ENCODE measurements at places on chromosomes 5 and 9. TPM values are rescaled to one million over a fixed set of nuclear protein-coding genes. Genes with fewer than 3 reads are reported as not detected.

DNA sequence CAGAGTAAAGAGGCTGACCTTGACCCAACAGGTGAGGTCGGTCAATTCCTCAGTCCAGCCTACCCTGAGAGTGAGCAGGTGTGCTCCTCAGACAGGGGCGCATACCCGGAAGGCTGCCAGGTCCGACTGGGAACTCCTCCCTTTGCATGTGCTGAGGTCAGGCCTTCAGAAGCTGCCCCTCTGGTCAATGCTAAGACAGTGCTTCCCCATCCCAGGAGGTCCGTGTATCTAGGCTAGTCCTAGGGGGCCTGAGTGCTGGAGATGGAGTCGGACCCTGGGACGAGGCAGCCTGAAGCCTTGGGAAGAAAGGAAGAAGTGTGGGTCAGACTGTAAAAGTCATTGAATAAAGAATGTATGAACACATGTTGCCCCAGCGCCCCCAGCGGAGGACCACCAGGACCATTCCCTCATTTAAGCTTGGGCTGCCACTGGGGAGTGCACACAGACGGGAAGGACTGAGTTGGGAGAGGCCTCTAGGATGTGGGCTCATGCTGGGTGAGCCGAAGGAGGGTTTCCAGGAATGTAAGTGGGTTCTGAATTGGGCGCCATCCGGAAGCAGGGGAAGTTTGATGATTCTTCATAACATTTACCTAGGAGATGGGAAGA, 41.0 kb upstream of the GFPT2 start:
- no peak overlapping the region for H3K27ac ChIP-seq
- peak; percentile 44 for DNase-seq
- no peak overlapping the region for H3K4me3 ChIP-seq

DNA sequence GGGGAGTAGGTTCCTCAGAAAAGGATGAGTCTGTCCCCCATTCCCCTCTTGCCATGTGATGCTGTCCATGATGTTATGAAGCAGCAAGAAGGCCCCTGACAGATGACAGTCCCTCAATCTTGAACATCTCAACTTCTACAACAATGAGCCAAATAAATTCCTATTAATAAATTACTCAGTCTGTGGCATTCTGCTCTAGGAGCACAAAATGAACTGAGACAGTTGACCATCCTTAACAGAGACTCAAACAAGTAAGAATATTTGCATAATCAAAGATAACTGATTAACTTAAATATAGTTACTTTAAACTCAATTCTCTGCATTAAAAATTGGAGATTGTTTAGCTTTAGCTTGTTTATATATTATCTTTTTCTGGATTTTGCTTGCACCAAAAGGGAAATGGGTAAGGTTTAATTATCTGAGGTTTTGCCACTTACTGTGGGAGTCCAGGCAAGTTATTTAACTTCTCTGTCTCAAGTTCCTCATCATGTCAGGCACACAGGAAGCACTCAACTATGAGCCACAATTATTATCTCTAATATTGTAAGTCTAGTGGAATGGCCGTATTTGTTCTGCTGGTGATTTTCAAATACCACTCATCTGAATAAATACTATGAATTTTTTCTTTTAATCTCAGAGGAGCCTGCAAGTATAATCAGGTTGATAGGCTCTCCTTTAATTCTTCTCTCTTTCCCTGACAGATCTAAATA, 162.9 kb downstream of the TSSK1B start:
- H3K27me3 ChIP-seq = no peaks in the 10 kb centered on the region
- no peak overlapping the region for H3K4me3 ChIP-seq
- DNase-seq = no peak
- H3K36me3 ChIP-seq = no peaks in the 10 kb centered on the region

GRCh38 chr5:133665571-133665970, 53.2 kb upstream of the FSTL4 start:
- H3K27ac ChIP-seq = no peak overlapping the region
- no peaks in the 10 kb centered on the region for H3K4me1 ChIP-seq
- no peak for DNase-seq
- H3K4me3 ChIP-seq = no peak overlapping the region
- no peaks in the 10 kb centered on the region for H3K27me3 ChIP-seq

DNA sequence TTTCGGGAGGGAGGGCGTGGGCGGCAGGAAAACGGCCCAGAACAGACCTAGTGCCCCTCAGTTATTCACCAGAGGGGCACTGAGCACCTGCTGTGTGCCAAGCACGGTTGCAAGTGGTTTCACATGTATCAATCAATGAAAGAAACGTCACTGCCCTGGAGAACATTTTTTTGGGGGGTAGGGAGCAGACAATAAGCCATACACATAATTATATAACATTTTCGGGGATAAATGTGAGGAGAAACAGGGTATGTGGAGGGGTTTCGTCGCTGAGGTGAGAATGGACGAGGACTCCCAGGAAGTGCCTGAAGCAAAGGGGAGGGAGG, 444 bp upstream of the ZNF354A start:
- no peak for DNase-seq
- no peaks in the 10 kb centered on the region for H3K4me1 ChIP-seq
- peak overlapping the region; percentile 35 for H3K4me3 ChIP-seq
- no peaks in the 10 kb centered on the region for H3K27me3 ChIP-seq
- no peak overlapping the region for H3K27ac ChIP-seq
- H3K36me3 ChIP-seq = peaks cover 15% of the 10 kb centered on the region

GRCh38 chr5:87266914-87267573, 639 bp upstream of the RASA1 start:
- H3K27me3 ChIP-seq = peaks cover 46% of the 10 kb centered on the region
- H3K36me3 ChIP-seq = no peaks in the 10 kb centered on the region
- peak overlapping the region; percentile 84 for H3K27ac ChIP-seq

GRCh38 chr5:15746833-15747232, 246.9 kb downstream of the FBXL7 start:
- H3K4me3 ChIP-seq = no peak overlapping the region
- H3K27me3 ChIP-seq = no peaks in the 10 kb centered on the region
- no peak for DNase-seq
- no peak overlapping the region for H3K27ac ChIP-seq
- H3K36me3 ChIP-seq = no peaks in the 10 kb centered on the region

DNA sequence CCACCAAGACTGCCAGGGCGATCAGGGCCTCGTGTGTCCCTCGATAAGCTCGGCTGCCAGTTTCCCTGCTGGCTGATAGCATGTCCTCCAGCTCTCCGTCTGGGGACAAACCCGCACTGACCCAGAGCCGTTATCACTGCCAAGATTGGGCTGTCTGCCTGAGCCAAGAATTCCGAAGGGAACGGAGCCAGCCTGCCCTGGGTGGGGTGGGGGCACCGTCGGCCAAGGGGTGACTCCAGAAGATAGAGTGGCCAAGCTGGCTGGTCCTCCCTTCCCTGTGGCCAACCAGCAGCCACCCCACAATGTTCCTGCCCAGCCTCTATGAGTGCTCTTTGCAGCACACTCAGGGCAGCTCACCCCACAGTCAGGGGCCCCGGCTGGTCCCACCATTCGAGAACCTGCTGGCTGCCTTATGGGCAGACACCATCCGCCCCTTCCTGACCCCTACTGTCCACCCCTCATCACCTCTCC, 29.4 kb downstream of the HRH2 start:
- H3K4me3 ChIP-seq = no peak overlapping the region
- no peaks in the 10 kb centered on the region for H3K36me3 ChIP-seq
- H3K27me3 ChIP-seq = no peaks in the 10 kb centered on the region
- H3K27ac ChIP-seq = no peak overlapping the region
- DNase-seq = no peak

DNA sequence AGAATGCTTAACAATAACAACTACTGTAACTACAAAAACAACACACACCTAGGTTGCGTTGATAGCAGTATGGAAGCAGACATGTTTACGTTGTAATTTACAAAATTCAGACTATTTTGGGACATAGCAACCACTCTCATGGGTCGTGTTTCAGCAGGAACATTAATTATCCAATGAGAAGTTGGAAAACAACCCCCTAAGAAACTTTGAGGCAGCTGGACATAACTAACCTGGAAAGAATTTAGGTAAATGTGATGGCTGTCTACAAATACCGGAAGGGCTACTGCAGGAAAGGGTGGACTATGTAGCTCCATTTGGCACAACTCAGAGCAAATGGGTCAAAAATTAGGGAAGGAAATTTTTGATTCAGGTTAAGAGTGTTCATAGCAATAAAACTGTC, 409.3 kb downstream of the ADGRV1 start:
- no peak overlapping the region for H3K27ac ChIP-seq
- H3K4me1 ChIP-seq = no peaks in the 10 kb centered on the region
- H3K27me3 ChIP-seq = no peaks in the 10 kb centered on the region
- H3K36me3 ChIP-seq = peaks cover 12% of the 10 kb centered on the region

DNA sequence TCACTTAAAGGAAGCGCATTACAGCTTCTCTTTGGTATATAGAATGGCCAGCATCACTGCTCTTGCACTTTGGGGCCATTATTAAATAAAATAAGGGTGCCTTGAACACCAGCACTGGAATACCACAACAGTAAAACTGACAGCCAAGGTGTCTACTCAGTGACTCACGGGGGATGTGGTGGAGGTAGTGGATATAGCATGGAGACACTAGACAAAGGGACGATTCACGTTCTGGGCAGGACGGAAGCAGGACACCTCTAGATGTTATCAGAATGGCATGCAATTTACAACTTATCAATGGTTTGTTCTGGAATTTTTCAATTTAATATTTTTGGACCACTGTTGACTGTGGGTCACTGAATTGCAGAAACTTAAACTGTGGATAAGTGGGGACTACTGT, 32.9 kb upstream of the PDE8B start:
- no peak overlapping the region for H3K27ac ChIP-seq
- no peak for DNase-seq
- H3K4me1 ChIP-seq = peaks cover 9% of the 10 kb centered on the region
- H3K36me3 ChIP-seq = no peaks in the 10 kb centered on the region
- peaks cover 39% of the 10 kb centered on the region for H3K27me3 ChIP-seq

- no peaks in the 10 kb centered on the region for H3K36me3 ChIP-seq
- DNase-seq = no peak
- no peak overlapping the region for H3K27ac ChIP-seq
- H3K27me3 ChIP-seq = no peaks in the 10 kb centered on the region
- H3K4me1 ChIP-seq = no peaks in the 10 kb centered on the region
These were observed 383.1 kb upstream of the PAPPA start for GRCh38 chr9:115770521-115770920.

DNA sequence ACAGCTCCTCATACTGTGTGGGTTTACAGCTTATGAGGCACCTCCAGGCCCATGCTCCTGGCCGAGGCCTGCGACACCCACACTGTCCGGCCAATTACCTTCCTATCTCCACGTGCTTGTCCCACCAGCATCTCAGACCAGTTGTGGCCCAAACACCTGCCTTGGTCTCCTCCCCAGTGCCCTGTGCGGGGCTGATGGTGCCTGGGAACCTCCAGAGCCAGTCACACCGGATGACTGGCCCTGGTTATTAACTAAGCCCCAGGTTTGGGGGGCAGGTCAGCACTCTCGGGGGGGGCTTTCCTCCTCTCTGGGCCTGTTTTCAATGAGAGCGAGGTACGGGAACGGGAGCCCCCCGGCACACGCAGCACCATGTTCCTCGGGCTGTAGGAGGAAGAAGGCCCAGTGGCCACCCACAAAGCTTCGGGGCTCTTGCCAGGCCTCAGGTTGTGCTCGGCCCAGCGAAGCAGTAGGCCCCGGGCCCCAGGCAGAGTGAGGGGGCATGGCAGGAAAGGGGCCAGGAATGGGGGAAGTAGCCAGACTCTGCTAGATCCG, 76.0 kb upstream of the PHYKPL start:
- no peak overlapping the region for H3K4me3 ChIP-seq
- no peaks in the 10 kb centered on the region for H3K4me1 ChIP-seq
- H3K27ac ChIP-seq = no peak overlapping the region
- no peak for DNase-seq

SOHLH1 gene
- 0.21 TPM for total RNA-seq

DNA sequence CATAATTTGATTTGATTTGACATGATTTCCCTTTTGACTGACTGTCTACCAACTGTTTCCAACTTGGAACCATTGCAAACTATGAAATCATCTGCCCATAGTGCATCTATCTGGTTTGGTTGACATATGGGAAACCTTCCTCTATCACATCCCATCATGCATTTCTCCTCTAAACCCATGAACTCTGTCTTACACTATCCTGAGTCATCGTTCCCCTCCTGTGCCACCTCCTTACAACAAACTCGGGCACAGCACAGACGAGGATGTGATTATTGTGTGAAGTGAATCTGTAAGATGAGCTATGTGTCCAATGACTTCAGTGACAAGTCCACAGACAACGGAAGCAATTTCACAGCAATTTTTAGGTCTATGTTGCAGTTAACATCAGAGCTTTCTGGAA, 126.1 kb downstream of the NPR3 start:
- no peak for DNase-seq
- no peaks in the 10 kb centered on the region for H3K27me3 ChIP-seq
- no peaks in the 10 kb centered on the region for H3K4me1 ChIP-seq
- H3K27ac ChIP-seq = no peak overlapping the region
- H3K4me3 ChIP-seq = no peak overlapping the region

DNA sequence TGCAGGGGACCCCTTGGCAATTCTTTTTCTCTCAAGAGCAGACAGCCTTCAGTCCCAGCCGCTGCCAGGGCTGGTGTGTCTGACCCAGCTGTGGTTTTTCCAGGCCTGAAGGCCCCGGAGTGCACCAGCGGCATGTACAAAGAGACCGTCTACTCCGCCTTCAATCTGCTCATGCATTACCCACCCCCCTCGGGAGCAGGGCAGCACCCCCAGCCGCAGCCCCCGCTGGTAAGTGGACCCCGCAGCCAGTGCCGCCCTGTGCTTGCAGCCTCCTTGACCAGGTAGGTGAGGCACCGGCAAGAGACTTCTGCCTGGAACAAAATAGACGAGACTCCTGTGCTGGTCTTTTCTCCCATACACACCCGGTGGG, 1.3 kb downstream of the TCF7 start:
- DNase-seq = no peak
- no peak overlapping the region for H3K27ac ChIP-seq
- peaks cover 35% of the 10 kb centered on the region for H3K27me3 ChIP-seq

DNA sequence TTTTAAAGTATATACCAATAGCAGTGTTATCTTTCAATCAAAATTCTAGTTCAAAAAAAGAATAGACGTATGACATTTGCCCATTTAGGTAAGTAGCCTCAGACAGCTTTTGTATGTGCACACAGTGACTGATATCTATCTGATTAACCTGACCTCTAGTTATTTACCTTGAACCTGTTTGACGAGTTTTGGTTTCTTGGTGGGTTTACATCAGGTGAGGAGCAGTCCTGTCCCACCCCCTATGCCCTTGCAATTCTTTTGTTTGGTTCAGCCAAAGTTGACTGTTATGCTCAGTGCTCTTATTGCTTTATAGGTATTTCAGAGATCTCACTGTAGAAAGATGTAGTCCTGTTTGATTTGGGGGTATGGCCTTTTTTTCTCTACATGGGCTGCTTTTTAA, 147.2 kb downstream of the ISOC1 start:
- H3K27me3 ChIP-seq = no peaks in the 10 kb centered on the region
- H3K4me3 ChIP-seq = no peak overlapping the region
- peak; percentile 61 for DNase-seq
- no peaks in the 10 kb centered on the region for H3K36me3 ChIP-seq

DNA sequence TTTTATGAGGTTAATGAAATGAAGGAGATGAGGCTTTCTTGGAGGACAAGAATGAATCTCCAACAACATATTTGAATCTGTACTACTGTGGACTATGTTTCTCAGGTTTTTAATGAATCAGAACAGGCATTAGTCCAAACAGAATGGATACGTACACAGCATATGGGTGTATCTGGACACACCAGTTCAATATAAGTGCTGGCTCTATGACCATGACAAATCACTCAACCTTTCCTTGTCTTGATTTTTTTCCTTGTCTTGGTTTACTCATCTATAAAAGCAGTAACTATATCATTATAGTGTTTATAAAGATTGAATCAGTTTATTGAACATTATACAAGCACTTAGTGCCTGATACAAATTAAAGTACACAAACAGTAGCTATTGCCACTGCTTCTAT, 104.1 kb downstream of the AP3B1 start:
- H3K36me3 ChIP-seq = no peaks in the 10 kb centered on the region
- DNase-seq = no peak
- no peak overlapping the region for H3K27ac ChIP-seq
- no peak overlapping the region for H3K4me3 ChIP-seq

MARCOL gene
- total RNA-seq = not detected
